ENCODE measurements at places on chromosomes 13 and 19.

DNA sequence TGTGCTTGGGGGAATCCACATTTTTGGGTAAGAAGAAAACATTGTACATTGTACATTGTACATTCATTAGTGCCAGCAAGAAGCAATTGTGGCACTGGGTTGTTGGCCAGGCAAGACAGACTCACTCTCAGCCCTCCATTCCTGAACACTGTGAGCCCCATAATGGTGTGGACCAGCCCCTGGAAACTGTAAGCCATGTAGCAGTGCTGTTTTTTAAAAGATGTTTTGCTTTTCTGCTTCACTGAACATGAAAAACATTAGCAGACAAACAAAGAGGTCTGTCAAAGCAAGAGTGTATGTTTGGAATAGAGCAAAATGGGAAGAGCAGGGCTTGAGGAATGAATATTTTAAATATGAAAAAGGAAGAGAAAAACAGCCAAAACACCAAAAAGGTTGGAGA lies 39.1 kb upstream of the IL17D start:
- DNase-seq: no peak

DNA sequence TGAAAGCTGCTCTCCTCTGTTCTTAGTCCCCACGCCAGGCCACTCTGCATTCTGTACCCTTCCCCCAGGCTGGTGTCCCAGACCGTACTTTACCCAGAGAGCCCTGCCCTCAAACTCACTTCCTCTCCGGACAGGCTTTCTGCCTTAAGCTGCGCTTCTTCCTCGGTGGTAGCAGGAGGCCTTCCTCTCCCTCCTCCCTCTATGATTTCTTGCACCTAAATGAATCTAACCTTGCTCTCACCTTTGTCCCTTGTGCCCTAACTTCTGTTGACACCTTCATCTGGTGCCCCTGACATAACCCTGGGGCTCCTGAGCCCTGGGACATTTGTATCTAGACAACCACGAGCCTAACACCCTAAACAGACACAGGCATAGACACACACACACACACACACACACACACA lies 29.6 kb upstream of the CEACAM21 start:
- peak; percentile 36 for DNase-seq

GRCh38 chr13:40895227-40896184 lies 106.1 kb downstream of the SLC25A15 start:
- no peak for DNase-seq

DNA sequence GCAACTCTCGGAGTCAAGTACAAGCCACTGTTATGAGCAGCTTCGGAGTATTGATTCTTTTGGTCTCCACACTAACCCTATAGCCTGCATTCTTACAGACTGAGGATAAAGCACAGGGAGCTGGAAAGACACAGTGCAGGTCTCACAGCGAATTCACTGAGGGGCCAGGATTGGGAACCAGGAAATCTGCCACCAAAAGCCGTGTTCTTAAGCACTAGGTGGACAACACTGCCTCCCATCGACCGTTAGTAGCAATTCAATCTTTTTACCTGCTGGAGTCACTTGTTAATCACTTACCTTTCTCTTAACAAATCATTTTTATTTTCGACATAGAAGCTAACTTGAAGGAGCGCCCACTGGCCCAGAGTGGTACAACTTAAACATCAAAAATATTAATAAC lies 6.3 kb downstream of the PMIS2 start:
- no peak for DNase-seq

GRCh38 chr13:112574416-112574815 lies 13.5 kb downstream of the TUBGCP3 start:
- no peak for DNase-seq

Measured in stimulated activated naive CD4-positive, alpha-beta T cell treated with Interleukin-2 at 50 U/mL for 16 hours (primary cell).